ENCODE measurements at places on chromosomes 7 and 10.

- no peak for DNase-seq
Observed at GRCh38 chr7:124457841-124458240, 307.8 kb downstream of the GPR37 start.

DNA sequence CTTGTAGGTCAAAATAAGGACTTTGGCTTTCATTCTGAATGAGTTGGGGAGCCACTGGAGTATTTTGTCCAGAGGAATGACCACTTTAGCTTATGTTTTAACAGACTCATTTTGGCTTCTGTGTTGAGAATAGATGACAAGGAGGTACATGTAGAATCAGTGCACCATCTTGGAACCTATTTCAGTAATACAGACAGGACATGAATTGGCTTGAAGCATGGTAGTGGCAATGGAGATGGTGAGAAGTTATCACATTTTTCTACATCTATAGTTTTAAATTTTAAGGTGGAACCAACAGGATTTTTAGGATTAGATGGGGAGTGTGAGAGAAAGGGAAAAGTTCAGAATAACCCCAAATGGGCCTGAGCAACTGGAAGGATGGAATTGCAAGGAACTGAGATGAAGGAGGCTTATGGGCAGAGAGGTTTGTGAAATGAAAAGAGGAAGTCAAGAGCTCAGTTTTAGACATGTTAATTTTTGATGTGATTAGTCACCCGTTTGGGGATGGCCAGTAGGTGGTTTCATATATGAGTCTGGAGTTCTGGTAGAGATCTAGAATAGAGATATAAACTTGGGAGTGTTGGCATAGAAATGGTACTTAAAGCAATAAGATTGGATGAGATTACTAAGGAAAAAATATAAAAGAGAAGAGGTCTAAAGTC is 89.2 kb upstream of the JAZF1 start:
- no peak for DNase-seq

GRCh38 chr7:135386181-135386580 is 123.7 kb downstream of the CNOT4 start:
- DNase-seq = no peak

GRCh38 chr10:3486346-3487065 is 298.5 kb downstream of the KLF6 start:
- DNase-seq = no peak

DNA sequence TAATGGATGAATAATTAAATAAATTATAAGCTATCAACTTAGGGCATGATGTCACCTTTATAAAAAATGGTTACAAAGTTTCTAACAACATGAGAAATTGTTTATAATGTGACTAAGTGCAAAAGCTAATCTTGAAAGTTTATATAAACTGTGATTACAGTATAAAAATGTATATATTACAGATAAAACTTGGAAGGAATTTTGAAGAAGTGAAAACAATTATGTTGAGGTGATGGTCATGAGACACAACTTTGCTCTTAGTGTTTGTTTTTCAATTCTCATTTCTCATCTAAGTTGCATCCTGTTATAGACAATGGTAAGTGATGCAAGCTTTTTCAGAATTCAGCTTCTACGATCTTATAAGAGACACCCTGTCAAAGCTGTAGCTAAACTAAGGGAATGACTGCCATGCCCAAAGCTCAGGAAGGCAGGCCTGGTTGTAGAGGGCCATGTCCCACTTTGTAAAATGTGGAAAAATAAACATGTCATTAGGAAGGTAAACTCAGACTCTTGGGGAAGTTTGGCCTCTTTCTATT is 23.9 kb downstream of the MACC1 start:
- no peak for DNase-seq

- DNase-seq = no peak
Observed at GRCh38 chr10:97843281-97843671, 6.4 kb upstream of the GOLGA7B start.

DNA sequence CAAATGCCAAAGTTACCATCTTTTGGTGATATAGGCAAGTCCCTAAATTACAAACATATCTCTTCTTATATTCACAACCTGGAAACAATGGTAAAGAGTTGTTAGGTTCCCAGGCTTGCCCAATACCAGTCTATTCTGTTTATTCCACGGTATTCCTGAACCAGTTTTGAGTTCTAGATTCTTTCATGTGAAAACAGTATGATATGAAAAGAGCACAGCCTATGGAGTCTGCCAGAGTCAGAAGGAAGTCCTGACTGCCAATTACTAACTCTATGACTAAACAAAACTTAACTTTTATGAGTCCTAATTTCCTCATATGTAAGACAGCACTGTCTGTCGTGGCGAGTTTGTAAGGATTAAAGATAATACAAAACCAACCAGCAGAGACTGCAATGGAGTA is 5.6 kb downstream of the ABI1 start:
- DNase-seq = no peak

DNA sequence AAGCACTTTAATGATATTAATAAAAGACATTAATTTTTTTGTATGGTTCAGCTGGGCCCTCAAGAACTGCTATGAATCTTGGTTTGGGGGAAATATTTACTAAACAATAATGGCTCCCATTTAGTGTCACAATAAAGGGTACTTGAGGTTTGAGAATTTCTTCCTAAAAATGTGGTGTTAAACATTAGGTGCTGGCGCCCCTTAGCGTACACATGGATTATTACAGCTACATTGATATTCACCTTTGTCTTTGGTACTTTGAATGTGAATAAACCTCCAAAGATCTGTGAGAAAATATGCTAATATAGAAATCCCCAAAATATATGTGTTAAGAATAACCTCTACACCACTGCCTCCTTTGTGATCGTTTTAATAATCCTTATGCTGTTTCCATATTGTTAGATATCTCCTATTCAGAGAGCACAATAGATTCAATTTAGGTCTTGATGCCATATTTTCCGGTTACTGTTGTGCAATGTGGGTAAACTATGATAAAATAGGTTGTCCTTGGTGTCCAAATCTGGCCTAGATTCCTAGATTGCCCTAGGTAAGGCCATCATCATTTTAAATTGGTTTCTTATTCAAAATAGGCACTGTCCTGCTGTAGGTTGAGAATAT is 161.8 kb upstream of the CACNA2D1 start:
- no peak for DNase-seq

- no peak for DNase-seq
Observed at GRCh38 chr7:101743241-101743994, 74.0 kb upstream of the CUX1 start.

- no peak for DNase-seq
Observed at GRCh38 chr7:116665332-116665996, 6.5 kb upstream of the MET start.

DNA sequence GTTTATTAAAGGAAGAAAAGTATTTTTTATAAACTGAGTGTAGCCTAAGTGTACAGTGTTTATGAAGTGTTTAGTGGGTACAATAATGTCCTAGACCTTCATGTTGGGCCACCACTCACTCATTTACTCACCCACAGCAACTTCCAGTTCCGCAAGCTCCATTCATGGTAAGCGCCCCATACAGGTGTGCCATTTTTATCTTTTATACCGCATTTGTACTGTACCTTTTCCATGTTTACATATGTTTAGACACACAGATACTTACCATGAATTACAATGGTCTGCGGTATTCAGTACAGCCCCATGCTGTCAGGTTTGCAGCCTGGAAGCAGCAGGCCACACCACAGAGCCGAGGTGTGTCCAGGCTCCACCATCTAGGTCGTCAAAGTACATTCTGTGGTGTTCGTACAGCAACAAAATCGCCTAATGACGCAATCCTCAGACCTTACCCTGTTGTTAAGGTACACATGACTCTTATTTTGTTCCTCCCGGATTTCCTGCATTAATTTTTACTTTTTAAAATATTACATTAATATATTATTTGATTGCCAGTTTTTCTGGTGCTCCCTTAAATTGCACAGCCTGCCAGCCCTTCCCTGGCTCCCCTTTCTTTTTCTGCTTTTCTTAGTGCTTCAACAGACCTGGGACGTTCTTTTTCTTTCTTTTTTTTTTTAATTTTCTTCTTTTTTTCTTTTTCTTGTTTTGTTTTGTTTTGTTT is 881 bp upstream of the SSBP1 start:
- DNase-seq = no peak

- no peak for DNase-seq
Observed at GRCh38 chr10:129035052-129035827, 431.8 kb upstream of the MGMT start.

- DNase-seq = no peak
Observed at GRCh38 chr10:29914986-29915785, 144.2 kb downstream of the JCAD start.

GRCh38 chr7:93015779-93016481 is 101.8 kb downstream of the SAMD9 start:
- no peak for DNase-seq

DNA sequence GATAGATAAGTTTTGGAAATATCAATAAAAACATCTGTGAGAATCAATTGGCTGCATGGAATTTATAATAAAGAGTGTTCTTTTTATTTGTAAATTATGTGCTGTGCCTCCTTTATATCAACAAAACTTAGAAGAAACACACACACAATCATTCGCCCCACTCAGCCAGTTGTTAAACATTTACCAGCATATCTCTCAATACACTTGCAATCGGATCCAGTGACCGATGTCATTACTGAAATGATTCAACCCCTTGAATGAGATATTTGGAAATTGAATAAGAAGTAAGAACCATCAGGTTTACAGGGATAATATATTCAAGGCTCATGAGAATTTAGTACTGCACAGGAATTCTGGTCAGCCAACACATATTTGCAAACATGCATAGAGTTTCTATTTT is 35.6 kb downstream of the TAF3 start:
- DNase-seq = no peak

- DNase-seq = no peak
Observed at GRCh38 chr7:53318566-53318965, 283.1 kb downstream of the POM121L12 start.

- DNase-seq = no peak
Observed at GRCh38 chr7:10075866-10076265, 897.8 kb upstream of the PHF14 start.

- DNase-seq = no peak
Observed at GRCh38 chr7:87833130-87833529, 43.0 kb downstream of the SLC25A40 start.

DNA sequence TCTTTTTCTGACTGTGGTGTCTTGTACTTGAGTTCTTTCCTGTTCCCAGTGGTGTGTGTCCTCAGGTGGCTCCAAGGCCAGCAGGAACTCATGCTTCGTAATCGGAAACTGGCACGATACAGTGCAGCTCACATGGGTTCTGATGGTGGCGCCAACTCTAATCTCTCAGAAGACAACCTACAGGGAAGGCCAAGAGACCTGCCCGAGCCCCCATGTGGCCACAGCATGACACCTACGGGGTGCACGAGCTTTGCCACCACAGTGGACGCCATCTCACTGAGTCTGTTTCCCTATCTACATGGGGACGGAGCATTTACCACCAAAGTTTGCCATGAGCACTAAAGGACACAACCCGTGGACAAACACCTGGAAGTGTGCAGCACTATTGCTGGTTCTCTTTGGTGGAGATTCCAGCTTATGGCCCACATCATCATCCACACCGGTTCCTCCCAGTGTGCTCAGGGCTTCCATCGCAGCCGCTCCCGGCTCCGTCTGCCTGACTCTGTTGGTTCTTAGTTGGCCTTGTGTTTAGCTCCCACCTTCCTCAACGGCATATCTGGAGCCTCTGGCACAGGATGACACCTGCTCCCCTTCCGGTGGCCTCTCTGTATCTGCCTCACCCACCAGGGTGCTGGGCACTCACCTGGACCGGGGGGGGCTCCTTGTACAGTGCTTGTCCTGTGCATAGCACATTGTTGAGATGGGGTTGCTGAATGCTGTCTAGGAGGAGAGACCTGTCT is 586.6 kb upstream of the MKI67 start:
- DNase-seq = no peak

DNA sequence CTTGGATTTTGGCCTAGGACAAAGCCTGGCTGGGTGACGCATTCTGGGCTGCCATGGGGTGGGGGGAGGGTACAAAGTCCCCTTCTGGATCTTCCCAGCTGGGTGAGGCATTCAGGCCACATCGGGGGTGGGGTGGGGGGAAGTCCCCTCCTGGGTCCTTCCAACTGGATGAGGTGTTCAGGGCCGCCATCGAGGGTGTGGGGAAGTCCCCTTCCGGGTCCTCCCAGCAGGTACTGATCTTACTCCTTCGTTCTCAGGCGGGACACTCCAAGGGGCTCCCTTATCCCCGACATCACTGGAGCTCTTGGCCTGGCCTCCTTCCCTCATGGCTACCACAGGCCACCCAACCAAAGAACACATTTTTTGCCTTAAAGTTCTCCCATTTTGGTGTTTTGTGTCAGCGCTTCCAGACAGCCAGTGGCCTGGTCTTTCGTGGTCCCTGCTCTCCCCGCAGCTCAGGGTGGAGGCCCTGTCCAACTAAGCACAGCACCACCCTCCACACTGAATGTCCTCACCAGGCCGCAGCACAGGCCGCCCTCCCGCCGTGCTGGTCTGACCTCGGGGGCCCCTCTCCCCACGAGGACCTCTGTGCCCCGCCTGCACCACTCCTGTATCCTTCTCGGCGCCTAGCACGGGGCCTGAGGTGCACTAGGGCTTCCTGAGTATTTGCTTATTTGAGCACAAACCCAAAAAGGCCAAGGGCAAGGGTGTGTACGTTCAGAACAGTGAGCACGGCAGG is 38.5 kb downstream of the EN2 start:
- DNase-seq = no peak

DNA sequence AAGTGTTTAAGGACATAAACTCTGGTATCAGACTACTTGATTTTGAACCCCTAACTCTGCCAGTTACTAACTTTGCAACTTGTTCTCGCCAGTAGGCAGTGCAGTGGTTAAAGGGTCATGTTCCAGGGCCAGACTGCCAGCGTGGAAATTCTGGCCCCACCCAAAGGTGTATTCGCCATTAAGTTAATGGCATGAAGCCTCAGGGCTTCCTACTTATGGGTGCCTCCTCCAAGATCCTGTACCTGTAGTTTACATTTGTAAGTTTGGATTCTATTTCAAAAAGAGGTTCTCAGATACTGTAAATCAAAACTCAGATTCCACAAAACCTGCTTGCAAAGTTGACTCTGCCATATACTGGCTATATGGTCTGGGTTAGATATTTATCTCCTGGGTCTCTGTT is 2.8 kb upstream of the PIP start:
- DNase-seq = no peak

GRCh38 chr10:28986117-28986792 is 302.6 kb upstream of the LYZL1 start:
- DNase-seq = no peak

- no peak for DNase-seq
Observed at GRCh38 chr10:33818343-33818742, 483.9 kb upstream of the NRP1 start.

GRCh38 chr10:90860790-90861189 is 3.0 kb upstream of the HTR7 start:
- no peak for DNase-seq

- no peak for DNase-seq
Observed at GRCh38 chr7:90312745-90313144, 8.4 kb downstream of the FAM237B start.

GRCh38 chr10:14060320-14061070 is 270.2 kb downstream of the FRMD4A start:
- no peak for DNase-seq

GRCh38 chr7:70703785-70704184 is 428.2 kb upstream of the GALNT17 start:
- no peak for DNase-seq

- no peak for DNase-seq
Observed at GRCh38 chr7:111911166-111911961, 294.8 kb downstream of the DOCK4 start.

- no peak for DNase-seq
Observed at GRCh38 chr10:90205340-90205739, 503.9 kb downstream of the KIF20B start.
